Activated CD4-positive, alpha-beta T cell treated with anti-CD3 and anti-CD28 coated beads, Interleukin-2, amount 50 U/mL, for 48 hours (primary cell): ENCODE measurements at places on chromosomes 6 and 20.

DNA sequence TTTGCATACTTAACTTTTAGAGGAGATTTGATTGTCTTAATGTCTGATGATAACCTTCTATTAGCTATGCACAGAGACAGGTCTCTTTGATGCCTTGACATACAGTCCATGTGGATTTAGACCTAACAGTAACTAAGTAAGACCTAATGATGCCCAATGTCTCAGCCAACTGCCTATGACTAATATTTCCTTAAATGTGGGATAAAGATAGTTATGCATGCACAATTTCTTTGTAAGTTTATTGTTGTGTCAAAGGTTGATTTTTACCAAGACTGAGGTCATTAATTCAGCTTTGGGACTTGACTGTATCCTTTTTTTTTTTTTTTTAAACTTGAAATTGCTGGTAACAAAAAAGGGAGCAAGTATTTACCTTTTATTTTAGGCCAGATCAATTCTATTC lies 450.0 kb downstream of the HAO1 start:
- DNase-seq: no peak

- DNase-seq: no peak
Observed at GRCh38 chr20:62649140-62649539, 6.8 kb downstream of the SLCO4A1 start.

DNA sequence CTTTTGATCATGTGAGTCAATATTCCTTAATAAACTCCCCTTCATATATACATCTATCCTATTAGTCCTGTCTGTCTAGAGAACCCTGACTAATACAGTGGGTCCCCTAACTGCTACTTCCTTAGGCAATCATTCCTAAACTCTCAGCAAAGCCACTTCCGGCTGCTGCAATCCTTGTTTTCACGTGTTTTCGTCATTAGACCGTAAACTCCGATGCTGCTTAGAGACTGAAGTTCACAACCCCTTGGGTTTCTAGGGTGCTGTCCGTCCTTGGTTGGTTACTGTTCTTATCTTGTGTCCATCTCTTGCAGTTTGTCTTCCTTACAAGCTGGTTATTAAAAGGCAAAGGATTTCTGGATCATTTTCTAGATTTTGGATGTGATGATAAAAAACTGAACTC lies 106.4 kb downstream of the GMPR start:
- DNase-seq: no peak

- DNase-seq: no peak
Observed at GRCh38 chr6:139278190-139278589, 13.6 kb downstream of the TXLNB start.
